ENCODE measurements at places on chromosomes 5 and 9. TPM values are rescaled to one million over a fixed set of nuclear protein-coding genes. Genes with fewer than 3 reads are reported as not detected.

- no peak overlapping the region for H3K4me3 ChIP-seq
- H3K27me3 ChIP-seq = no peaks in the 10 kb centered on the region
- H3K4me1 ChIP-seq = no peaks in the 10 kb centered on the region
- H3K27ac ChIP-seq = no peak overlapping the region
- H3K36me3 ChIP-seq = no peaks in the 10 kb centered on the region
- DNase-seq = no peak
Observed at GRCh38 chr5:68641211-68641610, 425.7 kb downstream of the PIK3R1 start.

- DNase-seq = no peak
- H3K4me3 ChIP-seq = no peak overlapping the region
- no peak overlapping the region for H3K27ac ChIP-seq
- no peaks in the 10 kb centered on the region for H3K4me1 ChIP-seq
- no peaks in the 10 kb centered on the region for H3K27me3 ChIP-seq
Observed at GRCh38 chr5:121053055-121053985, 589.2 kb downstream of the PRR16 start.

- H3K36me3 ChIP-seq = no peaks in the 10 kb centered on the region
- no peaks in the 10 kb centered on the region for H3K27me3 ChIP-seq
- H3K27ac ChIP-seq = peak overlapping the region; percentile 67
- no peak for DNase-seq
- no peak overlapping the region for H3K4me3 ChIP-seq
- H3K4me1 ChIP-seq = peaks cover 10% of the 10 kb centered on the region
Observed at GRCh38 chr5:135993335-135993879, 35.4 kb upstream of the TGFBI start.

DNA sequence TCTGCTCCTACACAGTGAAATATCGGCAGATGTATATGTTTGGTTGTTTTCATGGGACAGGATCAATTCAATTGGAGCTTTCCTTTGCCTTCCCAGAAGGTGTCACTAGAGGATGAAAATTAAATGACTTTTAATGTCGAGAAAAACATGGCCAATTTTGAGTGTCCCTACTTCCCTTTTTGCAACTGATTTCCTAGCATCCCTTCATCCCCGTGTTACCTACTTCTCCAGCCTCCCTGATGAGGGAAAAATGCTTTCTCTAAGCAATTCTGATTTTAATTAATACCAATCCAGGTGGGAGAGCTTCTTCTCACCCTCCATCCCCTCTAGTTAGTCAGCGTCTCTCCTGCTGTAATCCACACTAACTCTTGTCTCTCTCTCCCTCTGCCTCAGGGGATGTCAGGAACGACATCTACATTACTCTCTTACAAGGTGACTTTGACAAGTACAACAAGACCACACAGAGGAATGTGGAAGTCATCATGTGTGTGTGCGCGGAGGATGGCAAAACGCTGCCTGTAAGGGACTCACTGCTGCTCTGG, 64.9 kb downstream of the DOCK2 start:
- H3K4me1 ChIP-seq = no peaks in the 10 kb centered on the region
- no peak for DNase-seq
- no peak overlapping the region for H3K4me3 ChIP-seq
- no peaks in the 10 kb centered on the region for H3K27me3 ChIP-seq
- no peak overlapping the region for H3K27ac ChIP-seq

DNA sequence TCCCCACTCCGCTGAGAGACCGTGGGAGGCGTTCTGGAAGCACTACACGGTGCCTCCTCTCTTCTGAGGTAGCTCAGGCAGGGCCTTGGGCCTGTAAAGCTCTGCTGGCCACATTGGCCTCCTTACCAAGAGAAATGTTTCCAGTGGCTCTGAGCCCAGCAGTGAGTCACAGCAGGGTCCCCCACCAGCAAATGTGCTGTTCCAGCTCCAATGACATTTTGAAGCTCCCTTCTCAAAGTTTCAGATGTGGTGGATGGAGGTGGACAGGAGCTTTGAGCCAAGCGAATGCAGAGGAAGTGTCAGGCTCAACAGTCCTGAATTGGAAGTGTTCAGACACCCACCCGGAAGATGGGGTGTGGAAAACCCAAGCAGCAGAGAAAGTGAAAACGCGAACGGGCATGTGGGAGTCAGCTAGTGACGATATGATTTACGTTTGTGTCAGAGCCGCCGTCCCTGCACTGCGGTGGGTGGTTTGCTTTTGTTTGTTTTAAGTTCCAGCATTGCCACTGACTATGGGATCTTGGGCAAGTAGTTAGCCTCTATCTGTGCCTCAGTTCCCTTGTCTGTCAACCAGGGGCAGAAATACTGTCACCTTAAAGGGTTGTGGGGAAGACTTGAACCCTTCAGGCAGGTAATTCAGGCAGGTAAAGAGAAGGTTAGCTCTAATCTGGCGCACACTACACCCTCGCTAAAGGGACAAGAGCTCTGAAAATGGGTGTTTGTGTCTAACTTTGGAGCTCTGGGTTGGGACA, 38.2 kb downstream of the C5orf15 start:
- peak; percentile 31 for DNase-seq
- no peaks in the 10 kb centered on the region for H3K27me3 ChIP-seq
- no peak overlapping the region for H3K27ac ChIP-seq
- H3K4me3 ChIP-seq = no peak overlapping the region
- H3K36me3 ChIP-seq = no peaks in the 10 kb centered on the region
- no peaks in the 10 kb centered on the region for H3K4me1 ChIP-seq

DNA sequence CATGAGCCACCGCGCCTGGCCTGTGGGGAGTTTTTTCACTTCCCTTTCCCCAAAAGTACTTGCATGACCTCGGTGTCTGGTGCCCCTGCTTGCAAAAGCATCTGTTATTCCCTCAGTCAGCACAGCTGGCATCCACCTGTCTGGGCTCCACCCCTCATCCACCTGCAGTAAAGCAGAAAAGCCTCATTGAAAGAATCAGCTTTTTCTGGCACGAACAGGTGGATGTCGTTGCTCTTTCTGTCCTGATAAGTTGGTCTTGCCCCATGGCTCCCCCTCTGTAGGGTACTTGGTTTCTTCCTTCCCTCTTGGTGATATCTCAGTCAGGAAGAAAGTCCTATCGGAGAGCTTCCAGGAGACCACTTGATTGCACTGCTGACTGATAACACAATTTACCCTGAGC, 37.4 kb downstream of the WWC1 start:
- peaks cover 22% of the 10 kb centered on the region for H3K4me1 ChIP-seq
- no peaks in the 10 kb centered on the region for H3K27me3 ChIP-seq
- peak overlapping the region; percentile 58 for H3K27ac ChIP-seq
- H3K4me3 ChIP-seq = no peak overlapping the region
- H3K36me3 ChIP-seq = no peaks in the 10 kb centered on the region
- DNase-seq = peak; percentile 66

- H3K27me3 ChIP-seq = no peaks in the 10 kb centered on the region
- no peak overlapping the region for H3K4me3 ChIP-seq
- H3K36me3 ChIP-seq = no peaks in the 10 kb centered on the region
- DNase-seq = no peak
- no peaks in the 10 kb centered on the region for H3K4me1 ChIP-seq
Observed at GRCh38 chr5:28523888-28524635, 1485.7 kb upstream of the CDH9 start.

DNA sequence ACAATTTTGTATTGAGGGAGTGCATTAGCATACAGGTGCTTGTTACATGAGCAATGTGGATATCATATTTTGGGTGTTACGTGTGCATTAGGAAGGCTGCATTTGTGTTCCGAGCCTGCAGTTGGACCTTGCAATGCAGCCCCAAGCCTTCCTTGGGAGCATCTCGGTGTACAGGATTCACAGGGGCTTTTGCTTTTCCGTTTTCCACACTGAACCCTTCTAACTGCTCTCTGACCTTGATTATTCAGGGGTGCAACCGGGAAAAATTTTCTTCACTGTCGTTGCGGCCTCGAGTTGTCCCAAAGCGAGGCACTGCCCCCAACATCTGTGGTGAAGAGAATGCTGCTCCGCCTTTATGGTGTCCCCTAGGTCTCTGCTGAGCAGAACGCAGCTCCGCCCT, 80.1 kb upstream of the PLEKHG4B start:
- no peak for DNase-seq
- no peak overlapping the region for H3K4me3 ChIP-seq
- no peak overlapping the region for H3K27ac ChIP-seq
- no peaks in the 10 kb centered on the region for H3K4me1 ChIP-seq
- H3K27me3 ChIP-seq = no peaks in the 10 kb centered on the region

DNA sequence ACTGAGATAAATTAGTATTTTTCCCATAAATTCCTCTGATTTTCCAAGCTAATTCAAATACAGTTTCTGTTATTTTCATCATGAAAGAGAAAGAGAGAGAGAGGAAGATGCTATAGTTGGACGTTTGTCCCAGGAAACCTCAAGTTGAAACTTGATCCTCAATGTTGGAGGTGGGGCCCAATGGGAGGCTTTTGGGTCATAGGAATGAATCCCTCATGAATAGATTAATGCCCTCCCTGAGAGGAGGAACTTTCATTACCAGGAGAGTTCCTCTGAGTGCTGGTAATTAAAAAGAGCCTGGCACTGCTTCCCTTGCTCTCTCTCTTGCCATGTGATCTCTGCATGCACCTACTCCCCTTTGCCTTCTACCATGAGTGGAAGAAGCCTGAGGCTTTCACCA, 189.9 kb upstream of the SMC2 start:
- DNase-seq = no peak
- no peaks in the 10 kb centered on the region for H3K4me1 ChIP-seq
- no peak overlapping the region for H3K27ac ChIP-seq
- H3K27me3 ChIP-seq = no peaks in the 10 kb centered on the region
- no peak overlapping the region for H3K4me3 ChIP-seq

DNA sequence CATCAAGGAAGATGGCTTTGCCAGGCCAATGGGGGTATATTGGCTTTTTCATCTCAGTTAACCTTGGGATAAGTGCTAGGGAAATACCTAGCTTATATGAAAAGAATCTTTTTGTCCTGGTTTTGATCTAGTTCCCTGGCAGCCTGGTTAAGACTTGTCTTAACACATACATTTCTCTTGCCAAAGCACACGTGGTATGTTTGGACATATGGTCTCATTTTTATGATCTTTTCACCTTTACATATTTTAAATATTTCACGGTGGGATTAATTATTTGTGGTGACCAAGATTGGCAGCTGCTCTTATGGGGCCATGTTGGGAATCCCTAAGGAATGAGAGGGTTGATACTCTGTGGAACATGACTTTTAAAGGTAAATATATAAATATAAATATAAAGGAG, 312.5 kb downstream of the NPR3 start:
- H3K27me3 ChIP-seq = no peaks in the 10 kb centered on the region
- no peak overlapping the region for H3K4me3 ChIP-seq
- DNase-seq = no peak

DNA sequence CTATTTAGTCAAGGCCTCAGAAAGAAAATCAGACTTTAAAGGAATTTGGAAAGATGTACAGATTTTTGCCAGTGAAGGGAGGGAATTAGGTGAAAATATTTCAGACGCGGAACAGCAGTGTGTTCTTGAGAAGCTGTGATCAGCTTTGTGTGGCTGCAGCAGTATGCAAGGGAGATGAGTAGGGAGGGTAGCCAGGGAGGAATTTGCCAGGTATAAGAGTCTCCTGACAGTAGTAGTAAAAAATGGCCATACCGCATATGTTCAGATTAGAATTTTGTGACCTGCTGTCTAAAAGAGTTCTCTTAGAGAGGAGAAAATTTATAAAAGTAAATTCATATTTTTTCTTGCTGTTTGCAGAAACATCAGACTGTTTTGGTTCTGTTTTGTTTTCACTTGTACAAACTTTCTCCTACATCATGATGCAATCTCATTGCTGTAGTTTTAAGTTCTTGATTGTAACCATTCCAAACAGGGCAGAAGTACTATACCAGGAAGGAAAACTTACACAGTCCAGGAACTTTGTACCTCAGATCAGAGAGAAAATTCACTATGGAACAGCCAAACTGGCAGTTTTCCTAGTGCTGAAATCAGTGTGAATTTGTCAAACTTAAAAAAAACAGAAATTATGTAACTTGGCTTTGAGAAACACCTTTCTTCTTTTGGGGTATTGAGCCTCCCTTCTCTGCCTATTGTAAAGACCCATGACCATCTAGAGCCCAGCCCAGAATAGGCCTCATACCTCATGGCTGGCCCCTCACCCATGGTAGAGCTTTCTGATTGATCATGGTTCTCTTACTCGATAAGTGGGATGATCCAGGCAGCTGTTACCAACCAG, 78.4 kb upstream of the NR3C1 start:
- DNase-seq = no peak
- H3K36me3 ChIP-seq = no peaks in the 10 kb centered on the region
- no peaks in the 10 kb centered on the region for H3K27me3 ChIP-seq
- H3K4me1 ChIP-seq = no peaks in the 10 kb centered on the region
- H3K4me3 ChIP-seq = no peak overlapping the region
- H3K27ac ChIP-seq = no peak overlapping the region

DNA sequence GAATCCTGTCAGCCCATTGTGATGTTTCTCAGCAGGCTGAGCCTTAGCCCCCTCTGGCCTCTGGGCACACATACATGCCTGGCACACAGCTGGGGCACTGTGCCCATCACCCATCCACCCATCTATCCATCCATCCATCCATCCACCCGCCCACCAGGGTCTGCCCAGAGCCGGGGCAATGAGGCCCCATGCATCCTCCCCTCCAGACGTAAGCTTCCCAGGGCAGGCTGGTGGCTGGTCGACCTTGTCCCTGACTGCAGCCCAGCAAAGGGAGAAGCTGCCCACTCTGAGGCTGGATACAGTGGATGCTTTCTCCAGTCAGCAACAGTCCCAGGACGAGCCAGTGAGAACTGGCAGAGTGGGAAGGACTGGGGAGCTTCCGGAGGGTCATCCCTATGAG, 21.1 kb upstream of the SLC25A51 start:
- DNase-seq = no peak
- no peaks in the 10 kb centered on the region for H3K4me1 ChIP-seq
- H3K36me3 ChIP-seq = no peaks in the 10 kb centered on the region

GRCh38 chr9:99253134-99253533, 31.1 kb downstream of the SEC61B start:
- no peak overlapping the region for H3K4me3 ChIP-seq
- H3K4me1 ChIP-seq = no peaks in the 10 kb centered on the region
- no peak overlapping the region for H3K27ac ChIP-seq

DNA sequence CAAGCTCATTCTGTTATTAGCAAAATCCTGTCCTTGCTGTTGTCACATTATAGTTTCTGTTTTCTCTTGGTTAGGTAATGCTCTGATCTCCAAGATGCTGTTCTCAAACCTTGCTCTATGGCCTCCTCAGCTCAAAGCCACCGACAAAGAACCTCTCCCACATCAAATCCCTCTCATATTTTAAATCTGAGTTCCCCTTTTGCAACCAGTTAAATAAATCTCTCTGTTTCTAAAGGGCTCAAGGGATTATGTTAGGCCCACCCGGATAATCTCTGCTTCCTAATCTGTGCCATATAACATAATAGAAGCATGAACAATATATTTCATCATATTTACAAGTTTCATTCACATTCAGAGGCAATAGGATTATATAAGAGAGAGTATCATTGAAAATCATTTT, 286.0 kb downstream of the CYLC2 start:
- H3K36me3 ChIP-seq = no peaks in the 10 kb centered on the region
- no peaks in the 10 kb centered on the region for H3K27me3 ChIP-seq
- no peak overlapping the region for H3K4me3 ChIP-seq
- no peak for DNase-seq
- no peak overlapping the region for H3K27ac ChIP-seq

- H3K36me3 ChIP-seq = no peaks in the 10 kb centered on the region
- no peak for DNase-seq
Observed at GRCh38 chr9:127880143-127880542, 2.7 kb upstream of the AK1 start.

- no peaks in the 10 kb centered on the region for H3K36me3 ChIP-seq
- DNase-seq = no peak
- H3K27me3 ChIP-seq = no peaks in the 10 kb centered on the region
- no peak overlapping the region for H3K4me3 ChIP-seq
- H3K4me1 ChIP-seq = no peaks in the 10 kb centered on the region
Observed at GRCh38 chr9:3804103-3804502, 278.3 kb upstream of the RFX3 start.

TMEM252 gene
- 2.3 TPM for total RNA-seq

FGD3 gene
- total RNA-seq = not detected

ZNF354C gene
- total RNA-seq = 0.75 TPM

C1QTNF2 gene
- 2.2 TPM for total RNA-seq

PGM5 gene
- total RNA-seq = 94.9 TPM

FOXD4L5 gene
- not detected for total RNA-seq

CNTNAP3 gene
- 6.7 TPM for total RNA-seq

SLC4A9 gene
- 3.0 TPM for total RNA-seq

Measured in transverse colon (tissue), 4 donors.